NCI-H510A (cell line): ENCODE measurements at places on chromosomes 12 and 14.

DNA sequence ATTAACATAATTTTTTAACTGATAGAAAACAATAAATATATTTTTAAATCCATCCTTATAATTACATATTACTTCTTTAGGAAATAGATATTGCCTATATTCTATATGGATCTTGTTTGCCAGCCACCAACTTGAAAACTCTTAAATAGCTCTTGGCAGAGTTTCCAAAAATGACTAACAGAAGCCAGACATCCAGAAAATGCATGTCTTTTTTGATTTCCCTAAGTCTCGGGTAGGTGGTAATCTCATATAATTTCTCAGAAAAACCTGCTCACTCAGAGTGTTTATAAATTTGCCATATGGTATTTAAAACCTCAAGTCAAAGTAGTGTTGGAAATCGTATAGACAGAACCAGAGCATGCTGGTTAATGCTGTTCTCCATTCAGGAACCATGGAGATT is 360.4 kb upstream of the FOXG1 start:
- no peak for DNase-seq

DNA sequence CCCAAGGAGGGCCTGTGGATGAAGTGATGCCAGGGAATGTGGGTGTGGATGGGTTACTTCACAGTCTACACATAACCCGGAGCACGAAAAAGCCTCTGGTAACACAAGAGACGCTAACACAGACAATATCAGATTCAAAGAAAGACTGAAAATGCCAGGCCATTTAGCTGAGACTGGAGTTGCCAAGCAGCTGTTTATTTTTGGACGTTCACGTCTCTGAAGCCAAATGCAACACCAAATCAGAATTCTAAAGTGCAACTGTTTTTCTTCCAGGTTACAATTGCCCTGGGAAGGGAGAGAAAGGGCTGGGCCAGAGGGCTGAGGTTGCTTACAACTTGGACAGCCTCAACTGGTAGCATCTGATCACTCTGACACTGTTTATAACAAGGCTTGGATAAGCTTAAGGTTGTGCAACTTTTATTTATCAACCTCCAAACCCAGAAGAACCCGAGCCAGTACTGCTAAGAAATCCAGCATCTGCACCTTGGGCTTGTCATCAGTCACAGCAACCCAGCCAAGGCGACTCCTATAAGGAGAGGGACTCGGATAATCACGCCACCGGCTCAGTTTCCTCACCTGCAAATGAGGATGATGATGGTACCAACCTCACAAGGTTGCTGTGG is 24.8 kb downstream of the NUAK1 start:
- DNase-seq, result no peak

DNA sequence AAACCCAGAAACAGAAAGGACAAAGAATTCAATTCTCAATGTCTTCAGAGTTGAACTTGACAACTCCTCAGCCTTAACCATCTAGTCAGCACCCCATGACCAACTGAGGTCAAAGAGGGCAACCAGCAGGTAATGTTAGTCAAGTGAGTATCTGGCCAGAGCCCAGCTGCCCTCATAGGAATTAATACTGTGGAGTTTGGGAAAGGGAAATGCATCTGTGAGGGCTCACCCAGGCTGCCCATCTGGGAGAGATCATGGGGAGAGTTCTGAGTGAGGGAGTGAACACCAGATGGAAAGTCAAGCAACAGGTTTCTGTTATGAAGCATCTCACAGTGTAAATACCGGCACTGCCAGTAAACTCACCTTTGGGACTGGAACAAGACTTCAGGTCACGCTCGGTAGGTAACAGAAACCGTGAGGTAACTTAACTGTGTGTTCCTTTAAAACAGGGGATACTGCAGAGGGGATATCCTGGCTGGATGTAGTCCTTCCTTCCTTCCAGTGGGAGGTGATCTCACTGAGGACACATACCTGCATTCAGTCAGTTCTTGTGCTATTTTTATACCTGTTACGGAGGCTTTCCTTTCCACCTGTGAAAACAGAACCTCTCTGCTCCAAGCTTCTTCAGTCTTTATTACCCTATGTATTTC is 94.4 kb downstream of the DAD1 start:
- DNase-seq, result no peak

DNA sequence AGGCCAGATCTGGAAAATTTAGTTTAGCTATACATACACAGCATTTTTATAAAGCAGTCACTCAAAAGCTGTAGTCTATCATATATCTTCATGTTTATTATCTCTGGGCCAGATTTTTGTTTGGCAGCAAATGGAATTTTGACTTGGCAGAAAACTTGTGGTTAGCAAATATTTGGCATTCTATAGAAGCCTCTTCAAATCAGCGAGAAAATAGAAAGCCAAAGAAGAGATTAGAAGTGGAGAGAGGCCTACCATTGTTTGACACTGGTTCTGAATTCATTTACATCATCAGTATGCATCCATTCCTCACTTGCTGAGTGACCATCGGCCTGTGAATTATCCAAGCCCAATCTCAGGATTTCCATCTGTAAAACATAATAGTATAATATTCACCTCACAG is 1077.6 kb downstream of the GALC start:
- no peak for DNase-seq

DNA sequence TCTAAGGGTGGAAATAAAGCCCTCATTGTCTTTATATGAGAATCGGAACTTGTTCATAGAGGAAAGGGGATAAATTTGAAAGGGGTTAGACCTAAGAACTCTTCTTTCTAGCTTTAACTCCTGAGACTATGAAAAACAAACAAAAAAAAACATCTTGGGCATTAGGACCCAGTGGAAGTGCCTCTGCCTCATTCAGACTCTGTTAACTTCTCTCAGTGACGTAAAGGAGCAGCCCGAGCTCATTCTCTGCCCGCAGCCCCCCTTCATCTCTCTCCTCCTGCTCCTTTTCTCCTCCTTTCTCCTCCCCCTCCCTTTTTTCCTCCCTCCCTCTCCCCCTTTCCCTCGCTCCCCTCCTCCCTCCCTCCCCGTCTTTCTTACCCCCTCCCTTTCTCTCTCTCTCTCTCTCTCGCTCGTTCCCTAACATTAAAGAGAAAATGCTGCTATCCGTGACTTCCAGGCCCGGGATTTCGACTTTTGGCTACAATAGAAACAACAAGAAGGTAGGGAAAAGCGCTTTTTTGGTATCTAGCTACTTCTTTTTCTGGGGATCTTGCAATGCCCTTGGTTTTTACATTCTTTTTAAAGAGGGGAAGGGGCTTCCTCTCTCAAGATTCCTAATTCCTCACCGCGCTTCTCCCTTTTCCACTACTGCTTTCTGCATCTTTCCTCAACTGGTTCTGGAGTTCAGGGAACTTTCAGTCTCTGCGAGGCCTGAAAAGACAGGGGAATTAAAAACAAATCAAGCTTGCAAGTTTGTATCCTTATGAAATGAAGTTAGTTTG is at the start of gene RBMS2:
Gene RBMS2 (plus strand): TSS at position 231 of the 782 bp plus-strand sequence. CDS start 204 bp downstream, at position 435.
- DNase-seq, result peak; percentile 45

DNA sequence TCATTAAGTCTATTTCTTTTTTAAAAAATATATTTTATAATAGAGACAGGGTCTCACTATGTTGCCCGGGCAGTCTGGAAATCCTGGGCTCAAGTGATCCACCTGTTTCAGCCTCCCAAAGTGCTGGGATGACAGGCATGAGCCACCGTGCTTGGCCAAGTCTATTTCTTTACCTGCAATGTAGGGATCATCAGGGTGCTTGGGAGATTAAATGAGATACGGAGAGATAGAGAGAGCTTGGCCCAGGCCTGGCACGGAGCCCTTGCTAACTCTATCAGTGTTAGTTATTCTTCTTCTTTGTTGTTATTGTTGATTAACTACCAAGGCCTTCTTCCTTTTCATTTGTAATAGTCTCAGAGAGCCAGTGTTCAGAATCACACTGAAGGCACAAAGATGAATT is 3.1 kb downstream of the CABP1 start:
- DNase-seq, result no peak

GRCh38 chr14:40133463-40133862 is 701.2 kb upstream of the FBXO33 start:
- DNase-seq, result no peak

DNA sequence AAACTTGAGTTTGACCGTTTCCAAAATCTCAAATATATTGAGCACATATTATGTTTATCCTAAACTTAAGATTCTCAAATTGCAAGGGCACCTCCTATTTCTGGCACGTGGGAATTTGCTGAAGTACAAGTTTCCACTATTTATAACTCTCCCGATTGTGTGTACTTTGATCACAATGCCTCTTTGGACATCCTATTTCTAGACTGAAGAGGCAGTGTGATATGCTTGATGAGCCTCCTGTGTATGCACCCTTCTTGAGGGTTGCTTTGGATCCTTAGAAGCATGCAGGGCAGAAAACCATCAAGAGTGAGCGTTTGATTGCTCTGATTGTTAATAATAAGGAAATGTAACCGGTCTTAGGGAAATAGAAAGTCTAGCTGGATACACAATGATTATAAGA is 218.9 kb upstream of the RBM19 start:
- DNase-seq, result no peak

GRCh38 chr12:110174373-110174996 is 50.3 kb downstream of the IFT81 start:
- DNase-seq, result no peak
